Upper lobe of right lung (tissue), 1 donor: ENCODE measurements at places on chromosomes 7 and 10. TPM values are rescaled to one million over a fixed set of nuclear protein-coding genes. Genes with fewer than 3 reads are reported as not detected.
A peak's percentile ranks its signal among the peaks of the same experiment; 100 is the strongest.

PRLHR gene
- total RNA-seq = not detected

ZNF485 gene
- total RNA-seq = 3.4 TPM

CRHR2 gene
- not detected for total RNA-seq

TMEM140 gene
- 31.2 TPM for total RNA-seq

ANKRD61 gene
- not detected for total RNA-seq

HTRA1 gene
- total RNA-seq = 83.8 TPM

HTR5A gene
- total RNA-seq = not detected

DNA sequence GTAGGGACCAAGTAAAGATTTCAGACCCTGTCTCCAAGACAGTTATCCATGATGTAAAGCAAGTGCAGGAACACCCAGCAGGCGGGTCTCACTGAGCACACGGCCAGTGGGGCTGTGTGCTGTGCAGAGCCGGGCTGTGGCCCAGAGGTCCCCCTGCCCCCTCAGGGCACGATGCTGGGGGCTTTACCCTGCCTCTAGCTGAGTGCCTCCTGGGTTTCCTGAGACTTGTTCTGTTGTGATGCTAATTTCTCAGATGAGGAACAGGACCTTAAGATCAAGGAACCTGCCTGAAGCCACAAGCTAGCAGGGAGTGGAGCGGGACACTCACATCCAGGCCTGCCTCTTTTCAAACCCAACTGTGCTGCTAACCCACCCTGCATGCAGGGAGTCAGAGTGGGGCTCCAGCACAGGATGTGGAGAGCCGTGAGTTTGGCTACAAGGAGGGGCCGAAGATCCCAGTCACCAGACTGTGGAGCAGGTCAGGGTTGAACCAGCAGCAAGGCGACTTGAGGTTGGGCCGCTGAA lies 76.1 kb upstream of the LYZL2 start:
- H3K36me3 ChIP-seq = no peaks in the 10 kb centered on the region
- H3K4me3 ChIP-seq = no peak overlapping the region
- no peaks in the 10 kb centered on the region for H3K27me3 ChIP-seq

- no peak overlapping the region for H3K4me3 ChIP-seq
- peaks cover 4% of the 10 kb centered on the region for H3K27me3 ChIP-seq
- no peaks in the 10 kb centered on the region for H3K4me1 ChIP-seq
- H3K36me3 ChIP-seq = no peaks in the 10 kb centered on the region
These were observed 65.8 kb upstream of the PRSS58 start for GRCh38 chr7:142323706-142324105.

GRCh38 chr10:110035070-110035921 lies 27.5 kb downstream of the ADD3 start:
- peaks cover 24% of the 10 kb centered on the region for H3K4me1 ChIP-seq
- no peaks in the 10 kb centered on the region for H3K27me3 ChIP-seq
- DNase-seq = no peak
- no peaks in the 10 kb centered on the region for H3K36me3 ChIP-seq

DNA sequence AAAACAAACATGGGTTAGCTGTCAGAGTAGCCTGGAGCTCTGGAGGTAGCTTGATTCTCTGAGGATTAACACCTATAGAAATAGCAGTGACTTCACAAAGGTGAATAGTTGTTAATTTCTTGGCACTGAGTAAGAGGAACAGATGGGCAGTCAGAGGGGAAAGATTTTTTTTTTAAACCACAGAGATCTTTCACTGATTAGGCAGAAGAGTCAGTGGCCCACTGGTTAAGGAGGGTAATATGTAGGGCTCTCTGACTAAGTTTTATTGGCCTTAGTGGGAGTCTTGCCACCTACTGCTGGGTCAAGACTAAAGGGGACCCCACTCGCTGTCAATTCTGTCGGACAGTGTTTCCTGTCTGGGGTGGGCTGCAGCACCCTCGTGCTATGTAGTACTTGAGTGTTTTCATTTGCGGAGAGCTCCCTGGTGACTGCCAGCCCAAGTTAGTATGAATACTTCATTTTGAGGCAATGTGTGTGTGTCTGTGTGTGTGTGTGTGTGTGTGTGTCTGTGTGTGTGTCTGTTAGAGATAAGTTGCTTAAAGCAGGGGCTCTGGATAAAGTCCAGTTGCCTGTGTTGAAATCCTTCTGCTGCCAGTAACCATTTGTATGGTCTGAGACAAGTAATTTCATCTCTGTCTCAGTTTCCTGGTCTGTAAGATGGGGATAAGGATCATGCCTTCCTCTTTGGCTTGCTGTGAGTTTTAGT lies 145.2 kb downstream of the ARID5B start:
- H3K4me1 ChIP-seq = peaks cover 58% of the 10 kb centered on the region
- peak overlapping the region; percentile 26 for H3K4me3 ChIP-seq
- no peaks in the 10 kb centered on the region for H3K27me3 ChIP-seq
- H3K27ac ChIP-seq = peak overlapping the region; percentile 93
- no peak for DNase-seq

DNA sequence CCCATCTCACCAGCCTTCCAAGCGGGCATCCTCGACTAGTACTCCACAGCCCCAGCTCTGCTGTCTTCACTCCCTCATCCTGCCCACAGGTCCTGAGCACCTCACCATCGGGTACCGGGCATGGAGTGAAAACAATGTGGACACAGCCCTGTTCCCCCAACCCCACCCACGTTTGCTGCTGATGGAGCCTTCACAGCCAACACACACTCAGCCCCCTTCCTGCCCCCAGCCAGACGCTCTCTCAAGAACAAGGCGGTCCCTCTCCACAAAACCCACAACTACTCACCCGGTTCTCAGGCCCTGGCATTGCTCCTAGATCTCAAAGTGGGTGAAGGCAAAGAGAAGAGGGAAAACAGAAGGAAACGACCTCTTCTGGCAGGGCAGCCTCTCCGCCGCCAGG lies 56.1 kb downstream of the SLIT1 start:
- H3K27me3 ChIP-seq = no peaks in the 10 kb centered on the region
- H3K4me1 ChIP-seq = no peaks in the 10 kb centered on the region
- H3K36me3 ChIP-seq = no peaks in the 10 kb centered on the region
- no peak overlapping the region for H3K4me3 ChIP-seq
- DNase-seq = no peak

- no peak for DNase-seq
- no peak overlapping the region for H3K27ac ChIP-seq
- H3K36me3 ChIP-seq = no peaks in the 10 kb centered on the region
- no peaks in the 10 kb centered on the region for H3K27me3 ChIP-seq
- H3K4me3 ChIP-seq = no peak overlapping the region
These were observed 115.4 kb downstream of the RPS24 start for GRCh38 chr10:78148961-78149612.

DNA sequence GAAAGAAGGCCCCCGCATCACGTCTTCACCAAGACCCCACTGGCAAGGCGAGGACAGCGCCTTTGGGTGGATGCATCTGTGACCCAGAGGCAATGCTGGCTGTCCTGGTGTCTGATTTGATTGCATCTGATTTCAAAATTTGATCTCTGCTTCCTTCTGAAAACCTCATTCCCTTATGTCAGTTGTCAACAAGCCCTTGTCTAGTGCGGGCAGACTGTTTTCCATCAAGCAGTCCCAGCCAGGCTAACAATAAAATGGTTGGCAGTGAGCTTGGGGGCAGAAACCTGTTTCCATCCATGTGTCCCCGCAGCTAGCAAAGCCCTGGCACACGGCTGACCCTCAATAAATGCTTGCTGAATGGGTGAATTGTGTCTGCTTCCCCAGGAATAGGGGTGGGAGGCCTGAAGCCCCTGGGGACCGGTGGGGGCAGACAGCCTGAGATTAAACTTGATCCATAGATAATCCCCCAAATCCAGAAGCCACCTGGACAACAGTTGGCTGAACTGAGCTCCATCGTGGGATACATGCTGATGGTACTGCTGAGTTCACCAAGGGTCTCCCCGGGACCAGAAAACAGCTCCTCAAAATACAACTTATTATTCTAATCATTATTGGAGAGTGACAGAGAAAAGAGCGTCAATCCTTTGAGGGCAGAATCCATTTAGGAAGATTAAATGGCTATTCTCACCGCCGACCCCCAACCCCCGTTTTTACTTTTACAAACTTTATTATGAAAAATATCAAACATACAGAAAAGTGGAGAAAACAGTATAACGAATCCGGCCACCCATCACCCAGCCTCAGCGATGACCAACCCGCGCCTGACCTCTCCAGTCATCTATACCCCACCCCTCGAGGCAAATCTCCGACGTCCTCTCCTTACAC lies 912 bp upstream of the DUSP5 start:
- peak overlapping the region; percentile 86 for H3K27ac ChIP-seq
- H3K36me3 ChIP-seq = no peaks in the 10 kb centered on the region
- H3K4me1 ChIP-seq = peaks cover 45% of the 10 kb centered on the region
- peak overlapping the region; percentile 88 for H3K4me3 ChIP-seq

DNA sequence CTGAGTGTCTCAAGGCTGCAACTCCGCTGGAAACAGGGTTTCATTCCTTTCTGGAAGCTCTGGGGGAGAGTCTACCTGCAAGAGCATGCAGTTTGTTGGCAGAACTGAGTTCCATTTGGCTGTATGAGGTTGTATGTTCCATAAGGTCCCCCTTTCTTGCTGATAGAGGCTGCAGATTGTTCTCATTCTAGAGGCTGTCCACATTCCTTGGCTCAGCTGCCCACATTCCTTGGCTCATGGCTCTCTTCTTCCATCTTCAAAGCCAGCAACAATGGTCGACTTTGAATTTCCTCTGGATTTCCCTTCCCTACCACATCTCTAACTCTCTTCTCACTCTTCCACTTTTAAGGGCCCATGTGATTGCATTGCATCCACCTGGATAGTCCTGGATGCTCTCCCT lies 147.3 kb upstream of the CDCA7L start:
- DNase-seq = no peak
- no peak overlapping the region for H3K4me3 ChIP-seq
- H3K27me3 ChIP-seq = no peaks in the 10 kb centered on the region
- no peaks in the 10 kb centered on the region for H3K36me3 ChIP-seq
- H3K27ac ChIP-seq = no peak overlapping the region

DNA sequence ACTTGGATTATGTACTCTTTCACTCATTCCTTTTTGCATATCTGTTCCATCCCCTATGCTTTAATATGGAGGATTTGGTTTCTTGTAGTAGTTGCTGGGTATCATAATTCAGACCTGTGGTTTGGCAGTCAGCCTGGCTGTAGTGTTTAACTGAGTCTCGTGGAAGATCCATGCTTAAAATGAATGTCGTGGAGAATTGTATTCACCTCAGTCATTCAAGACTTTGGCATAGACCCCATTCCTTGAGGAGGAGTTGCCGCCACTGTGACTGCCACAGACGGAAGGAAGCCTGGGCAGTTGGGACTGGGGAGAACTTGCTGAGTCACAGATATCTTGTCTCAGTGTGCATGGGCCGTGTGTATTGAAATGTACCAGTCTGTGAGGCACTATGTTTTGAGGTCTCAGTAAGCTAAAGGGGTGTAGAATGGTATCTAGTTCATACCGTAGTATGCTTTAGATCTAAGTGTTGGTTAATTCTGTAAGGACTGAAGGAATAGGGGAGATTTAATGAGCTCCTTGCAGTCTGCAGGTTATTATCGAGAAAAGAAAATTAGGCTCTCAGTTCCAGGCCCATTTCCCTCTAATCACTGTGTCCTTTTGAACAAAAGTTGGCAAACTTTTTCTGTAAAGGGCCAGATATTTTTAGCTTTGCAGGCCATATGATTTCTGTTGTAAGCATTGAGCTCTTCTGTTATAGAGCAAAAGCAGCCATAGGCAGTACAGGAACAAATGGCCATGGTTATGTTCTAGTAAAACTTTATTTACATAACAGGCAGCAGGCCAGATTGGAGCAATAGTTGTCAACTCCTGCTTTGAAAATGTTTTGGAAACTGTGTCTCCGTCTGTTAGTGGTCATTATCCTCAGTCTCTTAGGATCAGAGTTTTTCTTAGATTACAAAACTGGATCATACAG lies 76.8 kb downstream of the TPST1 start:
- DNase-seq = no peak
- H3K4me1 ChIP-seq = peaks cover 9% of the 10 kb centered on the region
- H3K27ac ChIP-seq = no peak overlapping the region
- no peak overlapping the region for H3K4me3 ChIP-seq

DNA sequence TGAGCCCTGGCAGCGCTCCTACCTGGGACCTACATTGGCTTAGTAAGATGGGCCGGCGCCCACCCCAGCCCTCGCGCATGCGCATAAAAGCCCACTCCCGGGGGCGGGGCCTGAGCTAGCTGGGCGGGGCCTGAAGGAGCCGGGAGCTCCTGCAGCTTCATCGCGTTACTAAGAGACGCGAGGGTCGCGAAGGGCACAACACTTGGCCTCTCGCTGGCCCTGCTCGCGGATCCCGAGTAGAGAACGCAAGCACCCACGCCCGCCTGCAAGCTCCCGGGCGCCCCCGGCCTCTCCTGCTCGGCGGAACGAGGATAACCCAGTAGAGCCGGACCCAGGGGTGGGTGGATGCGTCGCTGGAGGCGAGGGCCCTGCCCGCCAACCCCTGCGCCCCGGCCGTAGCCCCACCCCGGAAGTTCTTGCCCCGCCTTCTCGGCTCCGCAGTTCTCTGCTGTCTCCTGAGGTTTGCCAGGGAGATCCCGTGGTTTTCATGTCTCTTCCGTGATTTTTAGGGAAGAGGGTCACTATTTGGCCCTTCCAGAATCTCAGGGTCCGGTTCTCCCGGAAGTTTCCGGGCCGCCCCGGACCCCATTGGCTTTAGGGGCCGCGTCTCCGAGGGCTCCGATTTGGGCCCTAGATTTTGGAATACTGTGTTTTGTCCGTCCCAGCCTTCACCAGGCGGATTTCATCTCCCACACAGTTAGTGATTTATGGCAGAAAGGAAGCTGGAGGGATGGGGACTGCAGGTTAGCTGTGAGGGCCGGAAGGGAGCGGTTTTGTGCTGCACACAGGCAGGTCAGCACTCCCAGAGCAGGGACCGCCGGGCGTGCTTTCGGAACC lies at the start of gene MEIG1:
Gene MEIG1 (plus strand): TSS at position 168 of the 837 bp plus-strand sequence. CDS start 7,081 bp downstream, outside the sequence.
- peak within 1 kb of the TSS; percentile 95 for H3K4me3 ChIP-seq
- no peaks in the 10 kb centered on the region for H3K36me3 ChIP-seq
- H3K27me3 ChIP-seq = no peaks in the 10 kb centered on the region
- DNase-seq = peak; percentile 97
- H3K27ac ChIP-seq = peak within 1 kb of the TSS; percentile 92

- H3K4me3 ChIP-seq = no peak overlapping the region
- no peak for DNase-seq
- peaks cover 5% of the 10 kb centered on the region for H3K4me1 ChIP-seq
- no peaks in the 10 kb centered on the region for H3K27me3 ChIP-seq
These were observed 9.2 kb downstream of the SGMS1 start for GRCh38 chr10:50614444-50615137.

DNA sequence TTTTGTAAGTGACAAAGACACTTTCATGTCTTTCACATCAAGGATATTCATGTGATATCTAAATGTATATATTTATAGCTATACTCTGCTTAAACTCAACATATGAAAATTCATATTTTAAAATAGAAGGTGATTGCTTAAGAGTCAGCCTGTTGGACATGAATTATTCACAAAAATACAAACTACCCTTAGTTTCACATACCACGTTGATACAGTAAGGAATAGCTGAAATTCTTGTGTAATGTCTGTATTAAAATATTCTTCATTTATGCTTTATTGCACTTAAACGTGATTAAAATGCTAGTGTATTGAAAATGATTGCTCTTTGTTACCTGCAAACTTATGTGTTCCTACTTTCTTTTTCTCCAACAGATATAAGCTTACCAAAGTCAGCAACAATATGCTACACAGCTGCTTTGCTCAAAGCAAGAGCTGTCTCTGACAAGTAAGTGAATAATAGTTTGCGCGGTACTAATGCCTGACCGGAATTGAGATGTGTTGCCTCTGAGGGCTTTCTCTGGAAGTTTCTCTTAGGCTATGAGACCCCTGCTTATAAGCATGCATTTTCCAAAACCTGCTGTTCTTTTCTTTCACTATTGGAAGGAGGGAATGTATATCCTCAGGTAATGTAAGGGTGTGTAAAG lies 133.8 kb downstream of the WNT2 start:
- DNase-seq = no peak
- peaks cover 17% of the 10 kb centered on the region for H3K36me3 ChIP-seq
- H3K4me3 ChIP-seq = no peak overlapping the region
- H3K27ac ChIP-seq = no peak overlapping the region
- no peaks in the 10 kb centered on the region for H3K27me3 ChIP-seq
- no peaks in the 10 kb centered on the region for H3K4me1 ChIP-seq
